ENCODE measurements at places on chromosomes 7 and 10. TPM values are rescaled to one million over a fixed set of nuclear protein-coding genes. Genes with fewer than 3 reads are reported as not detected.

DNA sequence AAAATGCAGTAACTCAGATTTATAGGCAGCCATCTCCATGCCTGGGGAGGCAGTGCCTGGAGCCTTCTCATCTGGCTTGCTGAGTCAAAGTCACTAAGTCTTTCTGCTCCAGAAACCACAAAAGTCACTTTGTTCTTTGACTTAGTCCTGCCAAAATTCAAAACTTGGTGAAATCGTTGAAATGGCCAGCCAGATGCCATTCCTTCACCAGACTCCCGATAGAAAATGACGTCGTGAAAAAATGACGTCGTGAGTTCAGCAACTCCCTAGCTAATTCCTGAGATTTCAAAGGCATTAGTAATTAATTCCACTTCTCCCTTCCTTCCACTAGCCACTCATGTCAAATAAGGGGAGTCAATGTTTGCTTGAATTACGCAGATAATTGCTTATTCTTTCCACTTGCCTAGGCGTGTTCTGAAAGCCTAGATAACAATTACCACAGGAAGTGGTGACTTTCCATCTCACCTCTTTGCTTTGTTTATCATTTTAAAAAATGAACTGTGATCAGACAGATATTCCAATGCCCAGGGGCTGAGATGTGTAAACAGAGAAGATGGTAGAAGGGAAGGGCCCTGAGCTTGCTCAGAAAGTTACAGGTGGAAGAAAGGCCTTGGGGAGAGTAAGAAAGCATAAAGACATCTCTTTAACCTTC, 48.5 kb upstream of the OSBPL3 start:
- H3K27me3 ChIP-seq: peaks cover 10% of the 10 kb centered on the region
- peak; percentile 82 for DNase-seq
- H3K4me3 ChIP-seq: peak overlapping the region; percentile 48
- no peaks in the 10 kb centered on the region for H3K36me3 ChIP-seq

DNA sequence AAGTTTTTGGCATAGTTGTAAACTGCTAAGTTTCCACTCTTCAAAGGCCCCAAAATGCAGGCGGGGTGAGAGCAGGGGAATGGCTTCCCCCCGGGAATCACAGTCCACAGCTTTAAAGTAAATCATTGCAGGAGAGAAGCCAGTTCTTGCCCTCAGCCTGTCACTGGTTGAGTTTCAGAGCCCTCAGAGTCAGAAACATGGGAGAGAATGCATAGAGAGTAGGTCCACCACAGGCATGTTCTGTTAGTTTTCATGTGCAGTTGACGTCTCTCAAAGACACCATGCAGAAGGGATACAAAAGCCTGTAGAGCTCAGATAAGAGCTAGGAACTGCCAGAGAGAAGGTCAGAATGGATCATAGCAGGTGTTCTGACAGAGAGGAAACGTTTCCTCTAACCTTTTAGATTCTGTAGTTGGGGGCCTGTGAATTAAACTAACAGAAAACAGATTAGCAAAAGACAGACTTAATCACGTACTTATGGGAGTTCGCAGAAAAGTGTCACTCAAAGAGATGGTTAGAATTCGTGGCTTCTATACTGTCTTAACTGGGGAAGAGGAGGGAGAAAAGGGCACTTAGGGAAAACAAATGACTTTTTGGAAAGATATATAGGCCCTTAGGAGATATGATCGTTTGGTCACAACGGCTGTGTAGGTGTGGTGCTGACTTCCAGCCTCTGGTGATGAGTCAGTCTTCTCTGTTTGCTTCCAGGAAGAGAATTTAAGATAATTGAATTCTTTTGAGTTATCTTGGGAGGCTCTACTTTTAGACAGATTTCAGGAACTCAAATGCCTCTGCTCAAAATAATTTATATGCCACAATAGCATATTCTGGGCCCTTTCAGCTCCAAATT, 48.0 kb upstream of the MSRB2 start:
- no peaks in the 10 kb centered on the region for H3K4me1 ChIP-seq
- H3K27me3 ChIP-seq: peaks cover 2% of the 10 kb centered on the region
- no peak for DNase-seq
- H3K4me3 ChIP-seq: no peak overlapping the region

- H3K27ac ChIP-seq: no peak overlapping the region
- no peaks in the 10 kb centered on the region for H3K27me3 ChIP-seq
- H3K4me1 ChIP-seq: no peaks in the 10 kb centered on the region
These were observed 78.1 kb downstream of the INHBA start for GRCh38 chr7:41624818-41625217.

GRCh38 chr7:70092314-70093204, 494.3 kb downstream of the AUTS2 start:
- no peak overlapping the region for H3K4me3 ChIP-seq
- H3K36me3 ChIP-seq: no peaks in the 10 kb centered on the region
- H3K4me1 ChIP-seq: no peaks in the 10 kb centered on the region
- H3K27me3 ChIP-seq: no peaks in the 10 kb centered on the region
- no peak overlapping the region for H3K27ac ChIP-seq
- DNase-seq: no peak

GRCh38 chr10:68955355-68955831, 577 bp upstream of the DDX21 start:
- peak overlapping the region; percentile 93 for H3K4me3 ChIP-seq
- H3K36me3 ChIP-seq: peaks cover 47% of the 10 kb centered on the region
- peak overlapping the region; percentile 99 for H3K27ac ChIP-seq
- peaks cover 26% of the 10 kb centered on the region for H3K4me1 ChIP-seq
- H3K27me3 ChIP-seq: no peaks in the 10 kb centered on the region

DNA sequence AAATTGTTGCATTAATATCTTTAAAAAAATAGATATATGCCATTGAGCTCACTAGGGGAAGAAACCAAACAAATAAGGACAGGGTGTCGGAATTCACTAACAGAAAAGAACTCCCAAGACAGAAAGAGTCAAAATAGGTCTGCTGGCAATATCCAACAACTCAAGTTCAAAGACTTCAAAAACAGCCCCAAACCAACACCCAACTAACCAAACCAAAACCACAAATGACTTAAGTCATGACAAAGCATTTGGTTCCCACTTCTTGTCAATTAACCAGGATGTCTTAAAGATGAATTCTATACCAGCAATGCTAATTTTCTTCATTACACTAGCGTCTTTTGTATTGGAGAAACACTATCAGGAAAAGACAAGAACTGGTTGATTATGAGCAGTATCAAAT, 249.0 kb upstream of the PLXNA4 start:
- H3K4me3 ChIP-seq: no peak overlapping the region
- peaks cover 8% of the 10 kb centered on the region for H3K36me3 ChIP-seq
- DNase-seq: peak; percentile 58
- peaks cover 14% of the 10 kb centered on the region for H3K4me1 ChIP-seq
- H3K27me3 ChIP-seq: no peaks in the 10 kb centered on the region

H2BK1 gene
- 0.83 TPM for total RNA-seq

CDHR3 gene
- 1.0 TPM for total RNA-seq
